CD8-positive, alpha-beta memory T cell (primary cell): ENCODE measurements at places on chromosomes 7 and 10.
A peak's percentile ranks its signal among the peaks of the same experiment; 100 is the strongest.

GRCh38 chr7:114086537-114086913 lies 167.7 kb upstream of the PPP1R3A start:
- no peak for DNase-seq

DNA sequence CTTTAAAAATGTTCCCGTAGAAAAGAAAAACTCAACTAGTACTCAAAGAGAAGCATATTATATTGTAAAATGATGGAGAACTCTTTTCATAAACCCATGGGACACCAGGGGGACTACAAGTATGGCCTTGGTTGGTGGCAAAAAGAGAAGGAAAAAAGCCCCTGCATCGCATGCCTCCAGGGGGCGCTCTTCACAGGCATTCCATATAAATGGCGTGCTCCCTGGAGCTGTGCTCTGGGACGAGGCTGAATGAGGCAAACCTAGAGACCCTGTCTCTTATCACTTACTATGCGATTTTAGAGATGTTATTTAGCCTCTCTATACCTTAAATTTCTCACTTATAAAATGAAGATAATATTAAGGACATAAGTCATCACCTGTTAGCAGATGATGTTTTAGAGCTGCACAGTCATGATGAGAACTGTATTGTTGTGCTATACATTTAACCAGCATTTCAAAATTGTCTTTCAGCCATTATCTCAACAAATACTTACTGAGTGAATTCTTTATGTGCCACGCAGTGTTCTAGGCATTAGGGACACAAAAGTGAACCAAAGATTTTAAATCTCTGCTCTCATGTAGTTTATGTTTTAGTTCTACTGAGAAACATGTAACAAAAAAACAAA lies 105.8 kb downstream of the ARHGAP21 start:
- DNase-seq = peak; percentile 23

DNA sequence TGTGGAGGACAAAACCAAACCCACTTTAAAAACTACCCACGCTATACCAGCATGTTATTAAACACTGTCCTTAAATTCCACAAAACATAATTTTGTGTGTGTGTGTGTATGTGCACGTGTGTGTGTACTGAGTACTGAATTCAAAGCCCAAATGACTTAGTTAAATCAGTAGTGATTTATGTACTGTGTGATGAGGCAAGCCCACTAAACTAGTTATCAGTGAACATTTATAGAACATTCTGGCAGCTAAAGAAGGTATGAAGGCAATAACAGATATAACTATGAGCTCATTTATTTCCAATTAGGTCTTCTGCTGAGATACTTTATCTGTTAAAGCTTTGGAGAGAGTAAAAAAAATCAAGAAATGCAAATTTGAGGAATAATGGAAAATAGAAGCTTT lies 115.1 kb downstream of the CPED1 start:
- no peak for DNase-seq

- no peak for DNase-seq
These were observed 282.4 kb downstream of the SORCS3 start for GRCh38 chr10:104923501-104923900.

DNA sequence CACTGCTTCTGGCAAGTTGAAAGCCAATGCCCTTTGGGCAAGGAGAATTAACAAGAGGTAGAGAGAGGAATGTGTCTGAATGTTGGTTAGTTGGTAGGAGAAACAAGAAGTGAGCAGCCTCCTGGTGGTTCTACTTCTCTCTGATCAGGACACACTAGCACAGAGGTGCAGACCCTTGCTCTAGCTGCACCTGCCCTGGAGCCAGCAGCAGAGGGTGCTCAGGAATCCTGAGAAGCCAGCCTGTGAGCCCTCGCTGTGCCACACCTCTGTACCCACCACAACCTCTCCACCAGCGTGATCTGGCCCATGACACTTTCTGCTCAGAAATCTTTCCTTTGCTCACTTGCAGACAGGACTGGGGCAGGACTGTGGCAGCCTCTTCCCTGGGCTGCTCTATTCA lies 364.7 kb downstream of the RPS24 start:
- no peak for DNase-seq

DNA sequence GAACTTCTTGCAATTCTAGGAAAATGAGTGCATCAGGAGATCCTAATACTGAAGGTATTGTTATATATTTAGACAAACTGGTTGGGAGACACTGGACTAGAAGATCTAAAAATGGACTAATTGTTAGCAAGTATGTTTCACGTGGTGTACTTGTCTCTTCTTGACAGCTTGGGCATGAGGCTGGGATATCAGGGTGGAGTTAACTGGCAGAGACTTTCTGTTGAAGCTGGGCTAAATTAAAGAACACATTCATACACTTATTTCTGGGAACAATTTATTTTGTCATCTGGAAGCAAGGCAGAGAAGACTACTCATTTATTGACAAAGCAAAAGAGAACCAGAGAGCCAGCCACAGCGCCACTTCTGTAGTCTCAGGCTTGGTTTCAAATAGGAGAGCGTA lies 25.9 kb downstream of the TYW1 start:
- DNase-seq = no peak

DNA sequence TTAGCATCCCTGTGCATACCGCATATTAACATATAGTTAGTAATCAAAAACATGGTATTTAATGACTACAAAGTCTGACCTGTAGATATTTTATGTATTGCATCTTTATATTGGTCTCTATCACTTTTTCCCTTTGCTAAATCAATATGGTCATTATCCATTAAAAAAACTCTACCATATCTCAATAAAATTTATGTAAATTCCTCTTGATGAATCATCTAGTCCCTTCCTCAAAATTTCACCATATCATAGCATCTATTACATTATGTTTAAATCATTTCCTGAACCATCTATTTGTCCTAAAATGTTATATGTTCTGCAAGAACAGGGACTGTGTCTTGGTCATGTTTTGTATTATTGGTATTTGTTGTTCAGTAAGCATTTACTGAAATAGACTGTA lies 7.7 kb upstream of the ING3 start:
- no peak for DNase-seq

DNA sequence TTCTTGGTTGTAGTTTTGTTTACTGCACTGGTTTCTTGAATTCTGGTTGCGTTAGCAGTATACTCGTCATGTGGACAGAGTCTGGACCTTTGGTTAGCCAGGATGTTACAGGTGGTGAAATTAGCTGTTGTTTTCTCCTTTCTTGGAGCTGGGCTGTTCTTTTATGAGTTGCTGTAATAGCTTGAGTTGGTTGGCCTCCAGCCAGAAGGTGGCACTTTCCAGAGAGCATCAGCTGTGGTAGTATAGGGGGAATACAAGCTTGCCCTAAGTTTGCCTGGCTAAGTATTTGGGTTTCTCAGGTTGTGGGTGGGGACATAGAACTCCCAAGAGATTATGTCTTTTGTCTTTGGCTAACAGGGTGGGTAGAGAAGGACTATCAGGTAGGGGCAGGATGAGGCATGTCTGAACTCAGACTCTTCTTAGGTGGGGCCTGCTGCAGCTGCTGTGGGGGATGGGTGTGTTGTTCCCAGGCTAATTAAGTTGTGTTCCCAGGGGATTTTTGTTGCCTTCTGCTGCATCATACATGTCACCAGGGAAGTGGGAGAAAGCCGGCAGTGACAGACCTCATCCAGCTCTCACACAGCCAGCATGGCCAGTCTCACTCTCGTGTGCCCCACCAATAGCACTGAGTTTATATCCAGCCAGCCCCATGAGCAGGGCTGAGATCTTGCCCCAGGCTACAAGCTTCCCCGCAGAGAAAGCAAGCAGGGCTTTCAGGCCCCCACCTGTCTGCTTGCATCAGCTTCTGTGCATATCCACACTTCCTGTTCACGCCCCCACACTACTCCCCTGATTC lies 246.7 kb upstream of the TPK1 start:
- DNase-seq = no peak

GRCh38 chr7:160958-161725 lies 31.2 kb upstream of the FAM20C start:
- no peak for DNase-seq

DNA sequence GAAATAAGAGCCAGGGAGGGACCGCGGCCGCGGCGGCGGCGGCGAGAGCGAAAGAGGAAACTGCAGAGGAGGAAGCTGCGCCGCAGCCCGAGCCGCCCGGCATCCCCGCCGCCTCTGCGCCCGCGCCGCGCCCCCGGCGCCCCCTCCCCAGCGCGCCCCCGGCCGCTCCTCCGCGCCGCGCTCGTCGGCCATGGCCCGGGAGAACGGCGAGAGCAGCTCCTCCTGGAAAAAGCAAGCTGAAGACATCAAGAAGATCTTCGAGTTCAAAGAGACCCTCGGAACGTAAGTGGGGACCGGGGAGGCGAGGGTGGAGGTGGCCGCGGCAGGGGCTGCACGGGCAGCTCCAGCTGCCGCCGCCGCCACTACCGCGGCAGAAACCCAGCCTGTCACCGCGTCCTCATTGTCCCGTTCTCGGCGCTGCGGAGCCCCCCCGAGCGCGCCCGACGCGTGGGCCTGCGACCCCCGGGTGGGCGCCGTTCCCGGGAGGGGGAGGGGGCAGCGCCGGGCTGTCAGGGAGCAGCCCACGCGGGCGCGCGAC lies 351 bp downstream of the CAMK1D start:
- DNase-seq = no peak

DNA sequence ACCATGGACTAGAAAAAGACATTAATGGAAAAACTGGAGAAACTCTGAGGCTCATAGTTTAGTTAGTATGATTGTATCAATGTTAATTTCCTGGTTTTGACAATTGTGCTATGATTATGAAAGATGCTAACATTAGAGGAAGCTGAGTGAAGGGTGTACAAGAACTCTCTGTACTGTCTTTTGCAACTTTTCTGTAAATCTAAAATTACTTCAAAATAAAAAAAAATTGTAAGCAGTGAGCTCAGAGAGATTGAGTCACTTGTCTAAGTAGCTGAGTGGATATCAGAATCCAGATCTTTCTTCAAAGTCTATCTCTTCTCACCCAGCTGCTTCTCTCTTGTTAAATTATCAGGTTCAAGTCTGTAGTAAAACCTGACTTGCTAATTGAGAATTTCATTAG lies 181.1 kb downstream of the PLCE1 start:
- DNase-seq = no peak

- no peak for DNase-seq
These were observed 14.1 kb upstream of the CDK6 start for GRCh38 chr7:92850516-92850915.

GRCh38 chr10:113274176-113274829 lies 278.6 kb upstream of the HABP2 start:
- DNase-seq = no peak

DNA sequence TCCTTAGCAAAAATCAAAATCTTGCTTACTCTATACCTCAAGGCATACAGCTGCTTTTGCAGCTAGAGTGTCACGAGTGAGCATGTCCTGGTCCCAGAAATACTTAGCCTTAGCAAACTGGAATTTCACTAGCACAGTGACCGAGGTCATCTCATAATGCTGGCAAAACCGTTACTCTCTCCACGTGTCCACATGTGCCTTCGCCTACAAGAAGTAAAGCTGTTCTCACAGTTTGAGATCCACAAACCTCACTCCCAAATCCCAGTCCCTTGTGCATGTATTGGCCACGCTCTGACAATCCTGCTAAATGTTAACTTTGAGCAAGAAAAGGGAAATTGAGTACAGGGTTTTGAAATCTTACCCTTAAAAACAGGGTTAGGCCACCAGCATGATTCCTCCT lies 111.0 kb upstream of the PLXDC2 start:
- no peak for DNase-seq

- no peak for DNase-seq
These were observed 28.4 kb downstream of the CNPY1 start for GRCh38 chr7:155517969-155518368.

- DNase-seq = peak; percentile 46
These were observed 45.3 kb upstream of the CDK1 start for GRCh38 chr10:60732807-60733516.

GRCh38 chr7:1012716-1013095 lies 29.7 kb downstream of the CYP2W1 start:
- DNase-seq = no peak

DNA sequence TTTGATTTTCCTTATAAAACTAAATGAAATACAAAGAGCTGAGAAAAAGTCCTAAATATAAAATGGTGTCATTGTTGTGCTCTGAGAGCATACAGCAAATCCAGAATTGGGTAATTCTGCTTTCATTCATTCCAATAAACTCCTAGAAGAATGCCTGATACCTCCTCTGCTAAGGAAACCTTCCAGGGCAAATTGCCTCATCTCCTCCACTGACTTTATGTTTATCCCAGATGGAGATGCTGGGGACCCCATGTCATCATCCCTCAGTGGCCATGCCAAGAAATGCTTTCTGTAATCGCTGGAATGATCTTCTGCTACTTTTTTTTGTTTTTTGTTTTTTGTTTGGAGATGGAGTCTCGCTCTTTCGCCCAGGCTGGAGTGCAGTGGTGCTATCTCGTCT lies 119.3 kb upstream of the PRKCQ start:
- no peak for DNase-seq

DNA sequence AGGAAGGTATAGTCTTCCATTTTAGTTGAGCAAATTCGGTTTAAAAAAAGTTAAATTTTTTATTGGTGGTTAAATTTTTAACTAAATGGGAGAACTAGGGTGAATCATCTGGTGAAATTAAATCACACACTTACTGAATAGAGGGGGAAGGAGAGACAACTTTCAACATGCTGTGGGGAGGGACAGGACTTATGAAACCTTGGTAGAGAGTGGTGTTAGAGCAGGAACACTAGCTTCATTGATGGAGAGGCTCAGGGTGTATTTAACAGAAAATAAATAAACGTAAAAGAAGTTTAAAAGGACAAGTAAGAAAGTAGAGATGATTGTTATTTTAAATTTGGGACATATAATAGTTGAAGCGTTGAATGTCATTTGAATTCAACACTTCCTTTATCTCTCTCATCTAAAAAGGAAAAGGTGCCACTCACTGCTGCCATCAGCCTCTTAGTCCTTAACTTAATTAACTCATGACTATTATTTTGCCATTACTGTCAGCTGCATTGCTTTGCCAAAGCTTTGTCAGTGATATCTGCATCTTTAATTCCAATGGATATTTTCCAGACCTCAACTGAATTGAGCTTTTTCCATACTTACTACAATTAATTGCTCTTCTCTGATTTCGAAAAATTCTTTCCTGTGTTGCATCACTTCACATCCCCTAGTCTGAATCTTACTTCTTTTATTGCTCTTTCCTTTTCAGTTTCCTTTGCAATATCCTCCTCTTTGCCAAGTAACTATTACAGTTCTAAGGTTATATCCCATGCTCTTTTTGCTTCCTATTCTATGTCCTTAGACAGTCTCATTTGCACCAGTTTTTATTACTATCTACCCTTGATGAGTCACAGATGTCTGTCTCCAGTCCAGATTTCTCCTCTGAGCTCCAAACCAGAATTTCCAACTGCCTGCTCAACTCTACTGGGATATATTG lies 71.7 kb downstream of the GNAT3 start:
- DNase-seq = no peak

DNA sequence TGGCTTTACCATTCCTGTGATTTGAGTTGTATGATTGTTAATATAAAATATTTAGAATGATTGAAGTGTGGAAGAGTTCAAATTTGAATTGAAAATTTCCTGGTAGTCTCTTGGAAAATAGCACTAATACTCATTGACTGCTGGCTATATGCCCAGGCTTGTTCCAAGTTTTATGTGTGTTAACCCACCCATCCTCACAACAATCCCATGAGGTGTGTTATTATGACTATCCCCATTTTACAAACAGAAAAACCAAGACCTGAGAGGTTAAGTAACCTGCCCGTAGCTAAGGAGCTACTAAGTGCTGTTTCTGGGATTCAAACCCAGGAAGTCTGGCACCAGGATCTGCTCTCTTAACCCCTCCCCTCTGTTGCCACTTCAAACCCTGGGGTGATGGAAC lies 213.9 kb downstream of the CREB5 start:
- DNase-seq = no peak
